ENCODE measurements at places on chromosomes 7 and 10. TPM values are rescaled to one million over a fixed set of nuclear protein-coding genes. Genes with fewer than 3 reads are reported as not detected.

Gene DDC
- not detected for total RNA-seq

Gene CFAP43
- 0.31 TPM for total RNA-seq

Gene FZD1
- total RNA-seq, result 9.2 TPM

Gene GALNT17
- total RNA-seq, result not detected

Gene ZNF365
- 6.5 TPM for total RNA-seq

Gene VENTX
- total RNA-seq, result not detected

Gene POT1
- 29.0 TPM for total RNA-seq

Gene MET
- total RNA-seq, result 34.7 TPM

Gene PLAU
- total RNA-seq, result 37.4 TPM

Gene CPA4
- total RNA-seq, result 0.92 TPM

Gene CDH23
- 0.26 TPM for total RNA-seq

Gene ANKRD30A
- not detected for total RNA-seq

Gene CYP2C8
- total RNA-seq, result not detected

Measured in aortic smooth muscle cell (primary cell).